AG10803 (cell line): ENCODE measurements at places on chromosomes 1 and 21.

DNA sequence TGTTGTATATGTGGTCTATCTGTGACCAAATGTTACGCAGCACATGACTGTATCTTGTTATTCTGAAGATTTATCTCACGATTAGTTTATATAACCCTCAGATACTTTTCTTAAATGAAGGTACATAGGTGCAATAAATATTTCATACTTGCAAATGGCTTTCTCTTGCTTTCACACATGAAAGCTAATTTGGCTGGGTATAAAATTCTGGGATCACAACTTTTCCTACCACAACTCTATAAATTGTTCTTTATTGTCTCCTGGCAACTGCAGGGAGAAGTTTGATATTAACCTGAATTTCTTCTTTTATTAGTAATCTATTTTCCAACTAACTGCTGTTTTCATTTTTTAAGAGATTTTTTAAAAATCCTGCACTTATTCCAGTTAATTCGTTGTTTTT lies 58.9 kb downstream of the KCNK2 start:
- DNase-seq = no peak

DNA sequence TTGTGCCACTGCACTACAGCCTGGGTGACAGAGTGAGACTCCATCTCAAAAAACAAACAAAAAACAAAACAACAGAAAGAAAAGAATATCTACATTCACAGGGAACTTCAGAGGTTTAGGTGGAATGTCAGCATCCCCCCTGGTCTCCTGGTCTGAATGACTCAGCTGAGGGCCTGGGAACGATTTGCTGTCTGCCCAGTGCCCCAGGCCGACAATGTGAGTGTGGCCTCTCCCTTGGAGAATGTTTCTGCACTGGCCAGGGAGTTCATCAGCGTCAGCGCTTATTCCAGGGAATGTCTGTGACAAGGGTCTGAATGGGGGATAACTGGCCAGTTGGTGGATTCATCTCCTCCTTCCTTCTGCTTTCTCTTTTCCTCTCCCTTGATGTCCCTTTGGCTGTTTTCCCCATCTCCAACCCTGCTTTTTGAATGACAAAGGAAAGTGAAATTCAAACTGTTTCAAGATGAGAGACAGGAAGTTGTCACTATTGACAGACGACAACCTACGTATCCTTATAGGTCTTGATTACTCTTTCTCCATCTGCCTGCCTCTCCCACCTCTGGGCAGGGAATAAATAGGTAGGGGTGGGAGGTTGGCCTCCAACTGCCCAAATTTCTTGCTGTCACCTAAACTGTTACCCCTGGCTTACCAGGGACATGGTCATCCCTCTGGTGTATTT lies 213.1 kb downstream of the HHAT start:
- no peak for DNase-seq

DNA sequence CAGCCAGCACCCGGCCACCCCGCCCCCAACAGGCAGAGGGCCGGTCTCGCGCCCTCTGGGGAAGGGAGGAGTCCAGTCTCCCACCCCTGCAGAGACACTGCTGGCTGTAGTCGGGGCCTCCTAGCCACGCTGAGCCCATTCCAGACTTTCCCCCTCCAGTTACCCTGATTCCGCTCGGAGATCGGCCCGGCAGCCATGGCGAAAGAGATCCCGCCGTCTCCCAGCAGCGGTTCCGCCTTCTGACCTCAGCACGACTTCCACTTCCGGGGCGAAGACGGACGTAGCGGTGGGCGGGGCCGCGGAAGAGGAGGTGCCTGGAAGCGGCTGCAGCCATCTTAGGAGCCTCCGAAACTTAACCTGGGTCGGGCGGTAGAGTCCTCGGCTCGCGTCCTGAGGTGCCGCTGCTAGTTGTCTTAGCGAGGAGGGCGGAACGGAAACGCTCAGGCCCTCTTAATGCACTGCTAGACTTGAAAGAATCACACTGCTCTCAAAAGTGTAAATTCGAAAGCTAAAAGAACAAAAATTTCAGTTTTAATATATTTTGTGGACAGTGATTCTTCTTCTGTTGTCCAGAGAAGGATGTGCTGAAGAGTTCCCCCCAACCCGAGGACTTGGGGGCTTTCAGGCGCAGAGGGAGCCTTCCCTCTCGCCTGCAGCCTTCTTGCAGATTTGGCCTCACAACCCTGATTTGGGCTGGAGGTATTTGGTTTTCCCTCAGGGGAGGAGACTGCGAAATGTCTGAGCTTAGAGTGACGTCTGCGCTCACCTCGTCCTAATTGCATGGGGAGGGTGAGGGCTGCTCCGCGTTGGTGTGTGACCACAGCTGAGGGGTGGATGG lies at the start of gene SF3B4:
Gene SF3B4, minus strand, starts transcription at position 241 of the 838 bp plus-strand sequence. Its CDS starts 44 bp downstream, at position 197.
- peak; percentile 91 for DNase-seq

GRCh38 chr1:202133001-202133400 lies 10.3 kb downstream of the GPR37L1 start:
- no peak for DNase-seq

DNA sequence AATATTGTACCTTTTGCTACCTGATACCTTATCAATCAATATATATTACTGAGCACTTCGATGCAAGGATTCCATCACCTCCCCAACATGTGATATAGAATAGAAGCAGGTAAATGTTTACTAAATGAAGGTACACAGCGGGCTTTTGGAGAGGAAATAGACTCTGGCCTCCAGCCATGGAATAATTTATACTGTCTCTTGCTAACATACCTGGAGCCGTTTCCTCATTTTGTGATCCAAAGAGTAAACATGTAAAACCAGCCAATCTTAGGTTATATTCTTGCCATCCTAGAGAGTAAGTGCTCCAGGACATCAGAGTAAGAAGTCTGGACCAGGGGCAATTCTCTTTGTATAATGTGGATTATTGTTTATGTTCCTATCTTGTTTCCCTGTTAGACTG lies 39.4 kb downstream of the NDUFS5 start:
- DNase-seq = no peak

DNA sequence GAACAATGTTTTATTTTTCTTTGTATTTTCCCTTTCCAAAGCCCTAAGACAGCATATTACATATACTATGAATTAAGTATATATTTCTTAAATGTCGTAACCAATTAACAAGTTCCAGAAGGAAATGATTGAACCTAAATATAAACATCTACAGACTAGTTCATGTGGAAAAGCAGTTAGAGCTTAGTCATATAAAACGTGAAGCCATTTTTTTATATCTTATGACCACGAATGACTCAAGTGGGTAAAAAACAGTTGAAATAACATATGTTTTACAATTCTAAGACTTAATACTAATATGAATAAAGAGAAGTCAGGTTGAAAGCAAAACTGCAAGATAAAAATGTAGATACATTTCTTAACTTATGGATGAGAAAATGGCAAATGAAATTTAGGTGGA lies 307.3 kb downstream of the BRINP3 start:
- DNase-seq = no peak

GRCh38 chr21:33362044-33362555 lies 37.3 kb downstream of the IFNAR1 start:
- no peak for DNase-seq

- DNase-seq = peak; percentile 47
Measured at GRCh38 chr1:109242387-109242786, 7.0 kb upstream of the CELSR2 start.
